IMR-90 (cell line): ENCODE measurements at places on chromosomes 12 and 14. TPM values are rescaled to one million over a fixed set of nuclear protein-coding genes. Genes with fewer than 3 reads are reported as not detected.
A peak's percentile ranks its signal among the peaks of the same experiment; 100 is the strongest.

DNA sequence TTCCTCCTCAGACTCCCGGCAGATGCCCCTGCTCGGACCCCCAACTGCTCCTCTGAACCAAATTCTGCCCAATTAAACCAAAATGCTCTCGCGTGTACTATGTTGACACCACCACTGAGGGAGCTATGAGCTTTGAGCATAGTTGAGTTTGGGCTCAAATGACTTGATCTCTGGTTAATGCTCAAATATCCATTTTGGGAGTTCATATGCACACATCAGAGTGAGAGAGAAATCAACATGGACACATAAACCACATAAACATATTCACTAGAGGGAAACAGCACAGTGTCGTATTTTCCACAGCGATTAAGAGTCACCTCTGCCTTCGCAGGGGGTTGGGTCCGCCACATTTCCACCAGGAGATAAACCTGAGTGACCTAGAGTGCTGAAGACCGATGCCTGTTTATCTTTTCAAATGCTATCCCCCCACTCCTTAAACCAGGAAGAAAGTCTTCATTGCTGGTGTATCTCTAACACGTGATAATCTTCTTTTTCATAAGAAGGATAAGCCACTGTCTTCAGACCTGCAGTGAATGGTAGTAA is 59.4 kb upstream of the FOXN3 start:
- no peak for DNase-seq
- no peak overlapping the region for H3K4me3 ChIP-seq
- peaks cover 2% of the 10 kb centered on the region for H3K4me1 ChIP-seq
- H3K27me3 ChIP-seq = no peaks in the 10 kb centered on the region
- H3K27ac ChIP-seq = no peak overlapping the region

DNA sequence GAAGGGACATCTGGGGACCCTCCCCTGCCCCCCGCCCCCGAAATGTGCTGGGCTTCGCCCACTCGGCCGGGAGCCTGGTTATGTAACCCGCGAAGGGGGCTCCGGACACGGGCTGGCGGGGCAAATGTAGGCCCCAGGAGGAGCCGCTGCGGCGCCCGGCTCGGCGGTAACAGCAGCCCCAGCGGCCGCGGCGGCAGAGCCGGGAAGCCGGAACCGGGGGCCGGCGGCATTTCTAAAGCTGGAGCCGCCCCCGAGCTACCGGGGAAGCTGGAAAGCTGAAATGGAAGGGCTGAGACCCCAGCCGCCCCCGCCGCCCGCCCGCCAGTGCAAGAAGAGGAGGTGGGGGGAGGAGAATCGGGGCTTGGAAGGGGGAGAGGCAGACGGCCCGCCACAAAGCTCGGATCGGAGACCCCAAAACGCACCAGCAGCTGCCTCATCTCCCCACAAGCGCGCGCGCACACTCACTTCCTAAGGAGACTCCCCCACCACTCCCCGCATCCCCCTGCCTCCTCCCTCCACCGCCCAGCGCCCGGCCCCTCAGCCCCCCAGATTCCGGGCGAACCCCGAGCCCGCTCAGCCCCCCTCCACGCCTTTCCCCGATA is 1.5 kb downstream of the KDM2B start:
- H3K27me3 ChIP-seq = no peaks in the 10 kb centered on the region
- peaks cover 8% of the 10 kb centered on the region; the same call in 1 of the 2 replicates for H3K36me3 ChIP-seq
- H3K27ac ChIP-seq = peak overlapping the region; percentile 96
- DNase-seq = no peak
- peak overlapping the region; percentile 64 for H3K4me3 ChIP-seq

- no peak for DNase-seq
- H3K4me1 ChIP-seq = peaks cover 4% of the 10 kb centered on the region; the same call in 1 of the 2 replicates
- no peak overlapping the region for H3K4me3 ChIP-seq
- H3K27ac ChIP-seq = no peak overlapping the region
- no peaks in the 10 kb centered on the region for H3K36me3 ChIP-seq
Observed at GRCh38 chr14:59195912-59196311, 7.4 kb downstream of the DAAM1 start.

Gene DLK1
- total RNA-seq = under 0.01 TPM in 1 of 2 replicates, not detected in the other

Gene BMAL2
- total RNA-seq = 55.3 and 57.0 TPM in 2 replicates

Gene CRY1
- total RNA-seq = 5.9 and 9.7 TPM in 2 replicates
